ENCODE measurements at places on chromosomes 1 and 21. TPM values are rescaled to one million over a fixed set of nuclear protein-coding genes. Genes with fewer than 3 reads are reported as not detected.

DNA sequence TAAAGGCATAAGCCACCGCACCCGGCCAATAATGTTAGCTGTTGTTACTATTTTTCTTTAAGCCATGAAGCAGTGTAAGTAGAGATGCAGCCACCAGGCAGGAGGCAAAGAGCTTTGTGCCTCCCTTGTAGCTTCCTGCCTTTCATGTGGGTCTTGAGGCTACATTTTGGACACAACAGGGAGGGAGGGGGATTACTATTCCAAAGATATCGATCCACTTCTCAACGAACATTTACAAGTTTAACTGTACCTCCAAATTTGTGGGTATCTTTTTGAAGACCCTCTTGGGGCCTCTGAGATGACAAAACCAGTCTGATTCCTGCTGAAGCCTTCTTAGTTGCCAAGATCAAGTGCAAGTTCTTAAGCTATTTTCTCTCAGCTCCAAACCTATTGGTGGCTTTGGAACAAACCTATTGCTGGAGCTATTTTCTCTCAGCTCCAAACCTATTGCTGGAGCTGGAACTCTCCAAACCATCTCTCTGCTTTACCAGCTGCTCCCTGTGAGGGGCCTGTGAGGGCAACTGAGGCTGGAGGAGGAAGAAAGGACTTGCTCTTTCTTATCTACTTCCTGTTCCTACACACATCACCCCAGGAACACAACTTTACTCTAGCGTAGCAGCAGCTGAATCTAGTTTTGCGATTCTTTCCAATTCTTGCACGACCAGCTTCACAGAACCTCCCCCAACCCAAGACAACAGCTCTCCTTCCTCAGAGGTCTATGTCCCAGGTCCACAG lies 16.1 kb upstream of the RCAN3 start:
- ATAC-seq, result no peak

DNA sequence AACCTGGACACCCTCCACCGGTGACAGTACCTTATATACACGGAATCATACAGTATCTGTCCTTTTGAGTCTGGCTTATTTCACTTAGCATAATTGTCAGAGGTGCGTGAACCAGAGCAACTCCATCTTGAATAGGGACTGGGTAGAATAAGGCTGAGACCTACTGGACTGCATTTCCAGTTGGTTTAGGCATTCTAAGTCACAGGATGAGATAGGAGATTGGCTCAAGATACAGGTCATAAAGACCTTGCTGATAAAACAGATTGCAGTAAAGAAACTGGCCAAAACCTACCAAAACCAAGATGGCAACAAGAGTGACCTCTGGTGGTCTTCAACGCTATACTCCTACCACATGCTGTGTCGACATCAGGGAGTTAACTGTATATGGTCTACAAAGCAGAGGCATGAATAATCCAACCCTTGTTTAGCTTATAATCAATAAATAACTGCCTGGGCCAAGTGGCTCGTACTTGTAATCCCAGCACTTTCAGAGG lies 1.4 kb upstream of the FDPS start:
- no peak for ATAC-seq

DNA sequence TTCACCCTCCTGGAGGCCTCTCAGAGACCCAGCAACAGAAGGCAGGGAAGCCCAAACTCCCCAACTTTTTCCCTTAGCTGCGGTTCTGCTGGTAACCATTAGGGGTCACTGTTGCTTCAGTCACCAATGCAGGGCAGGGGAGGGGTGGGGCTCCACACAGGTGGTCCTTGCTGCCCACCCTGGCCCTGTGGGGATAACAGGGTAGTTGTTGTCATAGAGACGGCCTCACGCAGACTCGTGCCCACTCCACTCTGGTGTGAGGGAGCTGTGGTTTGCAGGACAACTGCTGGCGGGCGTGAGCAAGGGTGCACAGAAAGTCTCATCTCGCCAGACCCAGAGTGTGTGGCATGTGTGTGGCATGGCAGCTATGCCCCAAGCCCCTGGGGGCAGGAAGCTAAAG lies 19.9 kb downstream of the INSRR start:
- ATAC-seq, result peak; percentile 50

- no peak for ATAC-seq
Measured at GRCh38 chr1:76543495-76543894, 323.8 kb upstream of the ST6GALNAC5 start.

GRCh38 chr1:8753736-8754135 lies 63.7 kb downstream of the RERE start:
- ATAC-seq, result no peak

Gene C4BPA
- total RNA-seq, result 0.24 TPM

Gene AMPD1
- not detected for total RNA-seq

Gene SYT6
- total RNA-seq, result not detected

Gene MPZ
- 1.4 TPM for total RNA-seq
